Activated CD4-positive, alpha-beta T cell treated with anti-CD3 and anti-CD28 coated beads for 24 hours (primary cell): ENCODE measurements at places on chromosomes 7 and 10.

GRCh38 chr10:17737027-17737965, 14.7 kb upstream of the TMEM236 start:
- DNase-seq = no peak

GRCh38 chr7:31688372-31688771, 1.4 kb downstream of the PPP1R17 start:
- DNase-seq = no peak

DNA sequence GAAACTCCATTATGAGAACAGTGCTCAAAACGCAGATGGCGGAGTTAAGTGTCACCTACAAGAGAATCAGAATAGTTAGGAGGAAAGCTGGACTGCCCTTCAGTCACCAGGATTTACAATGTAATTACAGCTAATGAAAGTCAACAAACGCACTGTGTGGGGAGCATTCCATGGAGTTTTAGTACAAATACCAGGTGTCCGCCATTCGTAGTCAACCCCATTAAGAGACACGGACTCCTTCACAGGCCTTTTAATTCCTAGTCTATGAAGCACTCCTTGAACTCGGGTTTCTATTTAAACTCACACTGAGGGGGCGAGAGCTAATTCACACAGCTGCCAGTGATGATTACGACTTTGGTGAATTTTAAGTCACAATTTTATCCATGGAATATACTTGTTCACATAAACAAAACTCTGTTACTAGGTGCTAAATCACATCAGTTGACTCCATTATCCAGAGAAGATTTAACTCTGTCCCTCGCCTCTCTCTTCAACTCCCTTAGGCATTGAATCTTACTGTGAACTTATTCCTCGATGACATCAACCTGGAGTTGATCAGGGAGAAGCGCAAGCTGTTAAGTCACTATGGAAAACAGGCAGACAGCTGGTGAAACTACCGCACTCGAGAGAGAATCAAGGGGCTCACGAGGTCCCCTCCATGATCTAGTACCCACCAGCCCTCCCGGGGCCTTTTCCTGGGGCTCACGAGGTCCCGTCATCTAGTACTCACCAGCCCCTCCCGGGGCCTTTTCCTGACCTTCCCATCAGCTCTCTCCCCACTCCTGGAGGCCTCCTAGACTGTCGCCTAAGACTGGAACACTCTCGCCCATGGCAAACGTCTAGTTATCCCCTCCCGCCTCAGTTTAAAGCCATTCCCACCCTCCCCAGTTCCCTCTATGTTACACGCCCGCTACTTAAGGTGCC, 1.5 kb downstream of the ZFAND2A start:
- no peak for DNase-seq

DNA sequence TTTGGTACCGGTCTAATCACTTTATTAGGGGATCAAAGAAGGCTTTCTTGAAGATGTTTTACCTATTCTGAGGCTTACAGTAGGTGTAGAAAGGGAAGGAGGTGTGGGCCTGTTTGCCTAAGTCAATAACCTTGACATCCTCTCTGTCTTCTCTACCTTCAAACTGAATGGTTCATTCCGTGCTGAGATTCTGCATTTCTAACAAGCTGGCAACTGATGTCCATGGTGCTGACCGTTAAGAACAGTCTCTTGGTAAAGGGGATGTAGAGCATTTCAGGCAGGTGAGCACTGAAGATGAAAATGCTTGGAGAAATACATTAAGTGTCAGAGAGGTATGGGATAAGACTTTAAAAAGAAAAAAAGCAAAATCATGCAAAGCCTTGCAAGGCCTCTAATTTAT, 51.5 kb upstream of the DGKB start:
- no peak for DNase-seq

GRCh38 chr7:109915670-109916069, 1175.3 kb upstream of the LRRN3 start:
- no peak for DNase-seq

- DNase-seq = no peak
These were observed 335.2 kb upstream of the RNF32 start for GRCh38 chr7:156305351-156305750.

GRCh38 chr10:95547791-95548435, 13.3 kb downstream of the SORBS1 start:
- DNase-seq = no peak

DNA sequence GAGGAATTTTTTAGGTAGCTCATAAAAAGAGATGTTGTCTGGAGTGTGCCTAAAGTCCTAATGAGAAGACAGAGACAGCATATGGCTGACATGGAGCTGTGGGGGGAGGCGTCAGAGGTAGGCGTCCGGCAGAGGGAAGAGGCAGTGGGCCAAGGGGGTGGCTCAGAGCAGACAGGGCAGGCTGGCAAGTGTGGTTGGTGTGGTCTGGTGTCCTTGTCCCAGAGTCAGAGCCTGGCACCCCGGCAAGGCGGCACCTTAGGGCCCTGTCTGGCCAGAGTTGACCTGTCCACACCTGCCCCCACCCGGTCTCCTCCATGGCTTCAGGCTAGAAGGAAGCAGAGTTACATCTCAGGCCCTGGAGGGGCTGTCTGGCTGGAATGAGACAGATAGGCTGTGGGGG, 220.3 kb upstream of the ZNF32 start:
- no peak for DNase-seq

- no peak for DNase-seq
These were observed 42.1 kb upstream of the ANAPC16 start for GRCh38 chr10:72173619-72174296.

- DNase-seq = no peak
These were observed 28.6 kb upstream of the VAX1 start for GRCh38 chr10:117166418-117167345.

DNA sequence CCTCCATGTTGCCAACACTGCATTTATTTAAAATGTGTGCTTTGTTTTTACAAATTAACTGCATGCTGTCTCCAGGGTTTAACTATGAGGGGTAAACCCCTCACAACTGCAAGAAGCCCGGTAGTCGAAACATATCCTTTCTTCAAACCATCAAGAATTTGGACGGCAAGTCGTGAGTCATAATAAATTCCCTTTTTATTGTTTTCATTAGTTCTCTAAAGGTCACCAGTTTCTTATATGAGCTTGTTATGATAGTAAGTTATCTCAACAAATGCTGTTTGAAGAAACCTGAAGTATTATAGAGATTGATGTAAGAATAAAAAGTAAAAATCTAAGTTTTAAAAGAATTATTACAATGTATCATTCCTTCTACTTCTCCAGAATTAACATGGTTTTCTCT, 12.2 kb upstream of the FIGNL1 start:
- no peak for DNase-seq

DNA sequence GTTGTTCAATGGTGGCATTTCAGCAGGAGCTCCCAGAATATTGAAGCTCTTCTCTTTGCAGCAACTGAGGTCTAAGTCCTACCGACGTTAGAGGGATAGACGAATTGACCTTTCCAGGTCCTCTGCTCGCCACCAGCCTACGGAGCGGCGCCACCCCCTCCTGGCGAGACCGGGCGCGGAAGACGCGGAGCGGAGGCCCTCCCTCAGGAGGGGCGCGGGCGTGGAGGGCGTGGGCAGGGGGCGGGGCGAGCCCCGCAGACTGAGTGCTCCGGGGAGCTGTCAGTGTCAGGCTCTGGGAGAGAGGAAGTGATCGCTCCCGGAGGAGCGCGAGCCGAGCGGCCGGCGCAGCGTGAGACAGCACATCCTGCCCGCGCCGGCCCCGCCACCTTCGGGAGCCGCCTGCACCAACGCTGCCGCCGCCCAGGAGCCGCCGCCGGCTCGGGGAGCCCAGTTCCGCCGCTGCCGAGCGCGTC, at the start of gene DYNC1I1:
TSS of gene DYNC1I1 (plus strand) at position 257 of the 473 bp plus-strand sequence. CDS start 32,176 bp downstream, outside the sequence.
- DNase-seq = peak; percentile 22

DNA sequence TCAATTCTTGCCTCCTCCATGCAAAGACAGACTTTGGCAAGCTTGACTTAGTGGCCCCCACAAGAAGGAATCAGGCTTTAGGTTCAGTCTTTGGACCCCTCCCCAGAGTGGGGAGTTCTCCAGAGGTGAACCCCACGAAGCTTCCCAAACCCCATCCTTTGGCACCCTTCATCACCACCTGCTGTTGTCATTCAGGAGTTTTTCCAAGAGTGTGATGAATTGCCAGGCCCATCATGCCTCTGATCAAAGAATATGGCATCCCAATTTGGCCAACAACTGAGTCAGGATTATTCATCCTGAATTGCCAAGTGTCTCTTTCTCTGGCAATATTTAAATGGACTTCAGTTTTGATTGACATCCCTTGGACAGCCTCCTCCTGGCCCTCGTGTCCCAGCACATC, 404.7 kb upstream of the MKI67 start:
- DNase-seq = no peak

DNA sequence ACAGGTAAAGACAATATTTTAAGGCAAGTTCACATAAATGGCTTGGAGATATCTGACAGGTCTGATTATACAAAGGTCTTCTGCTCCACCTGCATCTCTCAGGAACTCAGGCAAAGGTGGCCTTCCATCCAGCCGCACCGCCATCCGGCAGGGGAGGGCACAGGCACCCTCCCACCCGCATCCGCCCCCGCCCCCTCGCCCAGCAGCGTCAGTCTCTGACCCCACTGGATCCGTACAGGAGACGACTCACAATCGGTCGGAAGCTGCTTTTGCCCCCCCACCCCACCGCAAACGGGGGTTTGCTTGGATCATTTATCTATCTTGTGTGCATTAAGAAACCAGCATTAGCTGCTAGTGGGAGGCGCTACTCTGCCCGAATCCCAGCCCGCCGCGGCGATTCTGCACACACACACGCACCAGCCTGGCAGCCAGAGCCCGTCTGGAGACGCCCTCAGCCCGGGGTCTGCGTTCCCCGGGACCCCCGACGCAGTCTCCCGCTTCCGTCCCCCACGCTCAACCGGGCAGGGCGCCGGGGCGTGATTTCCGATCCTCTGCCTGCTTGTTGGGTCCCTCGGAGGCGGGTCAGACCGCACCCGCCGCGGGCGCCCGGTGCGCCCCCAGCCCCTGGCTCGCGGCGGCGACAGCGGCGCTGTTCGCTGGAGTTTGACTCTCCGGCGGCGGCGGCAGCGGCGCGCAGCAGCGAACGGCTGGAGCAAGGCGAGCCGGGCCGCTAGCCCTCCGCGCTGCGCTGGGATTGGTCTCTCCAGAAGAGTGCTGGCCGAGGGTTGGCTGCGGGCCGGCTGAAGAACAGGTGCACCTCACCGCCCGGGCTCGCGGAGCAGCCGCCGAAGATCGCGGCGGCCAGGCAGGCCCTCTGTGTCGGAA, 820 bp upstream of the NRG3 start:
- DNase-seq = no peak

GRCh38 chr7:117184367-117184766, 138.5 kb downstream of the WNT2 start:
- no peak for DNase-seq

DNA sequence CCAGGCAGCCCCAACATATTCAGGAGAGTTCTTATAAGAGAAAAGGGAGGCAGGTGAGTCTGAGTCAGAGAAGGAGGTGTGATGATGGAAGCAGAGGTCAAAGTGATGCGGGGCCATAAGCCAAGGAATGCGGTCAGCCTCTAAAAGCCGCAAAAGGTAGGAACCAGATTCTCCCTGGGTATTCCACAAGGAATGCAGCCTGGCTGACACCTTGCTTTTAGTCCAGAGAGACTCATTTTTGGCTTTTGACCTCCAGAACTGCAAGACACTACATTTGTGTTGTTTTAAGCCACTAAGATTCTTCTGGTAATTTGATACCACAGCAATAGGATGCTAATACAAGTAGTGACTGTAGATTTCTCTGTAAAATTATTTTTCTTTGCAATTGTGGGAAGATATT, 151.5 kb upstream of the EEPD1 start:
- no peak for DNase-seq

GRCh38 chr7:90824386-90825307, 228.5 kb downstream of the CDK14 start:
- no peak for DNase-seq

DNA sequence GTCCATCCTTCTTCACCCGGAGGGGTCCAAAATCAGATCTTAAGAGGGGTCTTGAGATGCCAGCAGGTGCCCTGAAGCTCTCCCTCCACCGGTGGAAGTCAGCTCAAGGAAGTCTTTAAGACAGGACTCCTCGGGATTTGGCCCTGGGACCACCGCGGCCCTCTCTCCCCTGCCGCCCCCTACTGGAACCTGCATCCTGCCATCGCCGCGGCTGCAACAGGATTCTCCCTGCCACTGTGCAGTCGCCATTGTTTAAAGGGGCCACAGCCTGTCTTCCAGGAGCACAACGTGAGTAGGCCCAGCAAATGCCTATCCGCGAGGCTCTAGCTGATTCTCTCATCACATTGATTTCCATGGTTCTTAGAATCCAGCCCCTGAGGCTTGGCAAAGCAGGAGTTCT, 324.3 kb downstream of the ZNF716 start:
- DNase-seq = no peak

GRCh38 chr7:117041007-117041406, 87.7 kb downstream of the ST7 start:
- no peak for DNase-seq

DNA sequence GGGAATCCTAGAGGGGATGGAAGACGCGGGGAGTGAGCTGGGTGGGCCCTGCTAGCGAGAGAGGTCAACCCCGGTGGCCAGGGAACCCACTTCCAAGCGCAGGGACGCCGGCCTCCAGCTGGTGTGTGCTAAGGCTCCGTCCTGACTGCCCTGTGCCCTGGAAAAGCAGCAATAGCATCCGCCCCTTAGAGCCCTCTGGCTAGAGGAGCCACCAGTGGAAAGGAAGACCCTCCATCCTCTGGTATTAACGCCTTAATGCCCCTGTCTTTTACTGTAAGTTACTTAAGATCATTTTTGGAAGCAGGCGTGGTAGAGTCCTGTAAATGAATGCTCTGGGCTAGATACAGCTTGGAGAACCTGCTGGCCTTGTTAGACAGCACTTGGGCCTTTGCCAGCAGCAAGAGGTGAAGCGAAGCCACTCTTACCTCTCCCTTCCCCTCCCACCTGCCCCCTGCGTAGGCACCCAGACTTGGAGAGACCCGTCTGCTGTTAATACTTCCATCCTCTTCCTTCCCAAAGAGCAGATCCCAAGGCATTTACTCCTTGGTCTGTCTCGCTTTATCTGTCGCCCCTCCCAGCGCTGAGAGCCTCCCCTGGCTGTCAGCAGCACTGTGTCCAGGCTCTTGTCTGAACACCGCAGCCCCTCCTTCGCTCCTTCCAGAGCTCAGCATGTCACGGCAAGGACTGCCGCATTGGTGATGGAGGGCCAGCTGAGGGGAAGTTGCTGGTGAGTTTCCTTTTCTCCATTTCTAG, 4.6 kb downstream of the REPIN1 start:
- DNase-seq = no peak

GRCh38 chr7:42726066-42726785, 185.6 kb downstream of the C7orf25 start:
- DNase-seq = no peak
